Colonic mucosa (tissue), 4 donors: ENCODE measurements at places on chromosomes 2 and 18. TPM values are rescaled to one million over a fixed set of nuclear protein-coding genes. Genes with fewer than 3 reads are reported as not detected.

The CROCC2 gene
- total RNA-seq, result 0.05 TPM

The NYAP2 gene
- 0.05 TPM for total RNA-seq

The UGT1A5 gene
- total RNA-seq, result 2.4 TPM

The DTNA gene
- total RNA-seq, result 1.3 TPM

The REG1A gene
- total RNA-seq, result 19.6 TPM

The SLC19A3 gene
- 19.6 TPM for total RNA-seq

The SCYGR4 gene
- total RNA-seq, result not detected

The LYG2 gene
- not detected for total RNA-seq

The GCKR gene
- total RNA-seq, result 0.40 TPM

The ELP2 gene
- 48.3 TPM for total RNA-seq

The LOXHD1 gene
- not detected for total RNA-seq

GRCh38 chr2:33475224-33476130 lies 972 bp upstream of the RASGRP3 start:
- DNase-seq, result peak; percentile 87

DNA sequence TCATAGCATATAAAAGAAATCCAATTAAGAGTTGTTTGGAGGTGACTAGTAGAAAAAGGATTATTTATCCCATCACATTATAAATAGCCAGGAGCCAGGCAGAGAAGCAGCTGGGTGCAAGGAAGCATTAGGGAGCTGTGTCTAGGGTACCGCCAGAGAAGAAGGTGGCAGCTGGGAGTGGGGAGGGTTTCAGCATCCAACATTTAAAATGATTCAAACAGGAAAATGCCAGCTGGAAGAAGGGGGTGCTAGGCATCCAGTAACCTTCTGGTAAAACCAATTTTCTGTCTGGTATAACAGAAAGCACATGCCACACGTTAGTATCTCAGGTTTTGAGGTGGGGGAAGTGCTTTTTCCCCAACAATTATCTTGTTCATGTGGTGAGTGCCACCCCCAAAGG lies 452.4 kb downstream of the ZEB2 start:
- no peak for DNase-seq

DNA sequence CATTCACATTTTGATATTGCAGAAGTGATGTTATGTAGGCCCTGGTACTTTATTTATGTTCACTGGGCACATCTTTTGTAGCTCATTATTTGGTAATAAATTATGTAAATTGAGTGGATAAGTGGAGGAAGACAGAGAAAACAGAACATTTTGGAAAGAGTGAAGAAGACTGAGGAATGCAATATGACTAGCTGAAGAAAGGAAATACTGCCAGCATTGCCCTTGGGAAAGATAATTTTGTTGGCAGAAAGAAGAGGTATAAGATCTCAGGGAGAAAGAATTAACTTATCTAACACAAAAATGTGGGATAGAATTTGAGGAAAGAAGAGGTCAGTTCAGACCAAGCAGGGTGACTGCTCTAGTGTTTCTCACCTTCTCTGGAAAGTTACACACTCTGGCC lies 118.8 kb downstream of the TTC27 start:
- no peak for DNase-seq

DNA sequence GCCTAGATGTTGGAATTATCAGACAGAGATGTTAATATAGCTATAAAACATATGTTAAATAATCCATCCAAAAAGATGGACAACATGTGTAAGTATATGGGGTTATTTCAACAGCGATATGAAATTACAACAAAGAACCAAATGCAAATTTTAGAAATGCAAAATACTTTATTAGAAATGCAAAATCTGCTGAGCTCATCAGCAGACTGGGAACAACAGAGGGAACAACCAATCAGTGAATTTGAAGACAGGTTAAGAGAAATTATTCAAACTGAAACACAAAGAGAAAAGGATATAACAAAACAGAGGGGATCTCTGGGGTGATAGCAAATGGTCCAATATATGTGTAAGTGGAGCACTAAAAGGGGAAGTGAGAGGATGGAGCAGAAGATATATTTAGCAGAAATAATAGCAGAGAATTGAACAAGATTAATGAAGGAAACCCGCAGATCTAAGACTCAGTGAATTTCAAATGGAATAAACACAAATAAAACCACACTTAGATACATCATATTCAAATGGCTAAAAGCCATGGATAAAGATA lies 13.5 kb upstream of the HS6ST1 start:
- no peak for DNase-seq

GRCh38 chr18:48922801-48923730 lies 27.7 kb downstream of the SMAD7 start:
- peak; percentile 73 for DNase-seq

DNA sequence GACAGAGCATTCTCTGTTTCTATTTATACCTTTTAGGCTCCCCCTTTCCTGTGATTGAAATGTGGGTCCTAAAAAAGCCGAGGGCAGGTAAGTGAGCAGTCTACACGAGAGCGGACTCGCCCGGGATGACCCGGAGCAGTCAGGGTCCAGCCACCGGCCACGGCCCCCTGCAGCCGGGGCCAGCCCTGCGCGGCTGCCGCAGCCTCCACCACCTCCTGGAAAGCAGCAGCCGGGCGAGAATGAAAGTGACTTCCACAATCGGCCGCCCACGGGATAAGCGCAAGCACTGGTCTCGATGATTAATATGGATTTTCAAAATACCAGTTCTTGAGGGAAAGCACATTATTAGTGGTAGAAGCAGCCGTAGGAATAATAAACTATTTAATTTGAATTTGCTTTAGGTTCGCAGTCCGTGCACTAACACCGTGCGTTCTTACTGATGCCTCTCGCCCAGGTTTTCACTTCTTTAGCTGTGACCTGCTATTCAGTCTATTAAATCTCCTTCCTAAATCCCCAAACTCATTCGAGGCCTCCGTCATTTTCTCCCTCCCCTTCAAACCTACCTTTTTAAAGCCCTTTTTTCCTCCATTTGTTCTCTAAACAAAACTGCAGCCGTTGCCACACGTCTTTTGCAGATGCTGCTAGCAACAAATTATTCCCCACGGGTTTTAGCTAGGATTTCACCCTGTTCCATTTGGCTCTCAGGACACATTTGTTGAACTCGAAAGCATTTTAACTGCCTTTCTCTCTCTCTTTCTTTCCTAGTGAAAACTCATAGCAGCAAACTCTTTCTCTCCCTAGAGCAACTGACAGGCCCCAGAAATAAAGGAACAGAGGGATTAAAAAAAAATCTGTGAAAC lies 1015.1 kb upstream of the PIK3C3 start:
- DNase-seq, result no peak

DNA sequence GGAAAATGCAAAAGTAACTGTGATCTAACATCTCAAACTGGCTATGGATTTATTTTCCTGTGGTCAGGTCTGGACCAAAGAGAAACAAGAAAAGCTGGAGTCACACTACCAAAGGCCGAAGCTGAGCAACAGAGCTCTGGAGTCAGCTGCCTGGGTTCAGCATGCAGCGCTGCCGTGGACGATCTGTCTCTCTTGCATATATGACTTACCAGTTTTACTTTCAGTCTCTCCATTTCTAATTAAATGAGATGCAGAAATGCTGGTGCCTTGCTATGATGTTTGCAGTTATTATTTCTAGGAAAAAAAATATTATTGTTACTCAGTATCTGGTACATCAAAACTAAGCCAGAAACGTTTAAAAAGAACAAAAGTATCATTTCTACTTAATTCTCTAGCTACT lies 813.2 kb downstream of the RNF144A start:
- no peak for DNase-seq

DNA sequence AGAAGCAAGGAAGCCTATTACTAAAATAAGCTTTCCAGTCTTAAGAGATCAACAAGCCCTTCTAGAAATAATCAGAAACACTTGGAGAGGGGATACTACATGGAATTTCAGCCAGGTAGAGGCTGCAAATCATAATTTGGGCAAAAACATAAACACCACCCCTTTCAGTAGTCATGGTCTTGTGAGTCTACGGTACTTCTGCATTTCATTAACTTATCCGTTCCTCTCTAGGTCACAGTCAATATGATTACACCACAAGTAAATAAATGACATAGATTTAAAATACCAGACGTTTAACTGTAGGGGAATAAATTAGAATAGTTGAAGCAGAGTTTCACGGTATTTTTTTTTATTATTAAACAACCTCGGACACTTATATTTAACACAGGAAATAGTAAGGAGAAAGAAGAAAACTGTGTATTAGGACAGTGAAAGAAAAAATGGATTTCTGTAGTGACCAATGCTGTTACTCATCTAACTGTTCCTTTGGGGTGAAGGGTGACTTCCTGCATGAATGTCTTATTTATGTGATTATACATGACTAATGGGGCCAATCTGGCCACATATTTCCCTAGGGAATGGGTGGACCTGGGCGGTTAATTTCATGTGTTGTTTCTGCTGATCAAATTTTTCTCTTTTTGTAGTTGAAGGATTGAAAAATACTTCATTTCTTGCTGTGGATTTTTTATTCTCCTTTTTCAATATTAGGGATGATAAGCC lies 456.6 kb upstream of the UBE2E3 start:
- no peak for DNase-seq

DNA sequence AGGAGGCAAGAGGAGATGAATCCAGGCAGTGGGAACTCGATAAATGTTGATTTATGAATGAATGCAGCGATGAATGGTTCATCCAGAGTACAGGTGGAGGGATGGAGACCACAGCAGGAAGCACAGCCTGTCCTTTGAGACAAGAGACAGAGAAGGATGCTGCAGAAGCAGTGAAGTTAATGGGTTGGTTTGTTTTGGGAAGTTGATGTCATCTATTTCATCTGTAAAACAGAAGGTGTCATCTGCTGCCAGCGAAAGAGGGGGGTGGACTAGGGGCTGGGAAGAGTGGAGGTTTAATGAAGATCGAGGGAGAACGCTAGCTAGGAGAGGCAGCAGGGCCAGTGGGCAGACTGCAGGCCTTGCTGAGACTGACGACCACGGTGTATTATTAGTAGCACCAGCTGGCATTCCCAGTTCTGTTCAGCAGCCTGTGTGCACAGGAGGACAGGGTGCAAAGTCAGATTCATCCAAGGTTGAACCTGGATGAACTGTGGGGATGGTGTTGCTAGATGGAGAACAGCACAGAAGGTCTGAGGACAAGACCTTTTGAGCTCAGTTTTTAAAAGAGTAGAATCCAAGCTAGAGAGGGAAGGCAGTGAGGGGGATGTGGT lies 120.3 kb upstream of the CAPN13 start:
- no peak for DNase-seq

GRCh38 chr2:70113359-70114070 lies 26.2 kb downstream of the PCBP1 start:
- DNase-seq, result no peak

- no peak for DNase-seq
Measured at GRCh38 chr2:81858998-81859397, 1554.4 kb upstream of the LRRTM1 start.

DNA sequence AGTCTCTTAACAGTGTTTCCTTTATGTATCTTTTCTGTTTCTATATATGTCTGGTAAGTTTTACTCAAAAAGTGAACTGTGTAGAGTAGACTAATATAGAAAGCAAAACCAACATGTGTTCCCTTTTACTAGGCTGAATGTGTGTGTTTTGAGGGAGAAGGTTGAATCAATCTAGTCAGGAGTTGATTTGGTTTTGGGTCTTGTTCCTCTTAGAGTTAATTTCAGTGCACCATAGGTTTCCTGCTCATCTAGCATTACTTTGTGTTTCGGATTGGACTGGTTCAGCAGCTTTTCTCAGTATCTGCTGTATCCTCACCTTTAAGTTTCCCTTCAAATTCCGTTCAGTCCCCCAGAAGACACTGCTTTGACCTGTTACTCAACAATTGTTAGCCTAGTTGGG lies 52.0 kb upstream of the TRIM43 start:
- DNase-seq, result no peak

GRCh38 chr2:182763311-182763912 lies 47.4 kb downstream of the DNAJC10 start:
- DNase-seq, result no peak
